ENCODE measurements at places on chromosomes 4 and X.

GRCh38 chr4:41215155-41215554, 813 bp upstream of the APBB2 start:
- DNase-seq, result no peak

DNA sequence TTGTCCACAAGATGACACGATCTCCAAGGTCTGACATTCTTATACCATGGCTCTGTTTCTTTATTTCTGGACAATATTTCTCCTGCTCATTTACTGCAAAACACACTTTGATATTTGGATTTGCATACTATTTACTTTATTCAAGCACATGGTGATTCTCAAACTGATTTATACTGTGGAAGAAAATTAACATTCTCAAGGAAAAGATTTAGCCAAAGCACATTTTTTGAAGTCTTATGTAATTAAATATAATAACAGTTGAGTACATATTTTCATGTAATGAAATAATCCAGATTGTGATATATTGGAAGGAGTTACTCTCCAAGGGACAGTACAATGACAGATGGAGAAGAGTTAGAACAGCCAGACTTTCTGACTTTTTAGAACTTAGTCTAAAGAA, 155.8 kb upstream of the CT83 start:
- no peak for DNase-seq

GRCh38 chr4:186727169-186727976, 3.7 kb upstream of the FAT1 start:
- DNase-seq, result no peak

DNA sequence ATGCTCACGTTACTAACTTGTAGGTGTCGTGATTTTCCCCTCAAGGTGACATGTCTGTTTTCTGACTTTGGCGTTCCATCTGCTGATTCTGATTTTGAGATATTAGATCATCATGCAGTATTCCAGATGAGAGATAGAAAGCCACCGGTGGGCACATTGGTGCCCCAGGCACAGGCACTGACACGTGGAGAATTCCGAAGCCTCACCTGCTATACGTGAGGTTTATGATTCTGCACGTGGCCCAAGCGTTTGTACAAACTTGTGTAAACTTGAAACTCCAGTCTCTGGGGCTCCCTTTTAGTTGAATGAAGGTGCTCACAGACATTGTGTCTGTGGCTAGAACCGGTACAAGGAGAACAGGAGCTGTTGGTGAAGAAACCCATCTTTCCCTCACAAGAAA, 81.1 kb downstream of the TENM3 start:
- no peak for DNase-seq

- no peak for DNase-seq
Measured at GRCh38 chr4:84887824-84888223, 78.7 kb downstream of the WDFY3 start.

GRCh38 chrX:148133105-148133725, 152.1 kb downstream of the FMR1NB start:
- DNase-seq, result no peak

GRCh38 chrX:11665168-11666111, at the start of gene ARHGAP6:
Gene ARHGAP6, minus strand, starts transcription at chrX:11665920. Its CDS starts 1,092 bp downstream, at chrX:11664828.
- no peak for DNase-seq

- no peak for DNase-seq
Measured at GRCh38 chr4:168868802-168869201, 141.3 kb downstream of the CBR4 start.

Measured in BJ (cell line).